Fibroblast of skin of left quadriceps (primary cell): ENCODE measurements at places on chromosomes 16 and 17.

DNA sequence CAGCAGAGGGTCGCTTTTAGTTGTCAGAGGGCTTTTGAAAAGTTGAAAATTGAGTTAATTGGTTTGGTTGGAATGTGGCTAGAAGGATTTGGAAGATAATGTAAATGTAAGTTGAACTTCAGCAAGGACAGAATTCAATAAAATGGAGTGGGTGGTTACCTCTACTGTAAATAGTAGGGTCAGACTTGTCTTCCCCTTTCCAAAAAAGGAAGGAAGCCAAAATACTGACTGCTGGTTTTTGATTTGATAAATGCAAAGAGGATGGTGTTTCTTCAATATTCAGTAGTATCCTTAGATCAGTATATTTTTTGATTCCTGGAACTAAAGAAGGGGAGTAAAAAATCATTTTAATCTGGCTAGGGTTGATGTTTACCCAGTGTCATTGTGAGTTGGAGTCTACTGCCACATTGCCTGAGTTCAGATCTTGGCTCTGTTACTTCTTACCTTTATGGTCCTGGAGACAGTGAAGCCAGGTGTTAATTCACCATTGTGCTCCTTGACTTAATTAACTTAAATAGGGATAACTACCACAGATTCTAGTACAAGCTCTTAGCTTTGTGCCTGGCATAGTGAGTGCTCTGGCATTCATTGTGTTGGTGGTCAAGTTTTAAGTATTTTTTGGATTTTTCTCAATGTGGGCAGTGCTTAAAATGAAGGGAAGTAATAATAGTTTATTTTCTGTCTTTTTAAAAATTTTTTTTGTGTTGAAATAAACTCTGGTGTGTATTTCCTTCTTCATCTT is 4.4 kb downstream of the HAPSTR1 start:
- DNase-seq = no peak

- DNase-seq = no peak
Observed at GRCh38 chr17:39603304-39604016, 4.3 kb downstream of the NEUROD2 start.

GRCh38 chr16:3183445-3184139 is 4.4 kb upstream of the OR1F1 start:
- no peak for DNase-seq

DNA sequence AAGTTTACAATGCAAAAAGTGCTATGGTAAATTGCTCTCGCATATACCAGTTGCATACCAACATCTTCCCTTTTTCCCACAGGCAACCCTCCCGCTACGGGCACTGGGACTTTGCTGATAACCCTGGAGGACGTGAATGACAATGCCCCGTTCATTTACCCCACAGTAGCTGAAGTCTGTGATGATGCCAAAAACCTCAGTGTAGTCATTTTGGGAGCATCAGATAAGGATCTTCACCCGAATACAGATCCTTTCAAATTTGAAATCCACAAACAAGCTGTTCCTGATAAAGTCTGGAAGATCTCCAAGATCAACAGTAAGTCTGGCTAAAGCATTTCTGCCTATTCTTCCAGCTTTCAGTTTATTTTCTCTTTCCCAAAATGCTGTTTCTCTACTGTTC is 27.9 kb upstream of the HSBP1 start:
- DNase-seq = peak; percentile 31

DNA sequence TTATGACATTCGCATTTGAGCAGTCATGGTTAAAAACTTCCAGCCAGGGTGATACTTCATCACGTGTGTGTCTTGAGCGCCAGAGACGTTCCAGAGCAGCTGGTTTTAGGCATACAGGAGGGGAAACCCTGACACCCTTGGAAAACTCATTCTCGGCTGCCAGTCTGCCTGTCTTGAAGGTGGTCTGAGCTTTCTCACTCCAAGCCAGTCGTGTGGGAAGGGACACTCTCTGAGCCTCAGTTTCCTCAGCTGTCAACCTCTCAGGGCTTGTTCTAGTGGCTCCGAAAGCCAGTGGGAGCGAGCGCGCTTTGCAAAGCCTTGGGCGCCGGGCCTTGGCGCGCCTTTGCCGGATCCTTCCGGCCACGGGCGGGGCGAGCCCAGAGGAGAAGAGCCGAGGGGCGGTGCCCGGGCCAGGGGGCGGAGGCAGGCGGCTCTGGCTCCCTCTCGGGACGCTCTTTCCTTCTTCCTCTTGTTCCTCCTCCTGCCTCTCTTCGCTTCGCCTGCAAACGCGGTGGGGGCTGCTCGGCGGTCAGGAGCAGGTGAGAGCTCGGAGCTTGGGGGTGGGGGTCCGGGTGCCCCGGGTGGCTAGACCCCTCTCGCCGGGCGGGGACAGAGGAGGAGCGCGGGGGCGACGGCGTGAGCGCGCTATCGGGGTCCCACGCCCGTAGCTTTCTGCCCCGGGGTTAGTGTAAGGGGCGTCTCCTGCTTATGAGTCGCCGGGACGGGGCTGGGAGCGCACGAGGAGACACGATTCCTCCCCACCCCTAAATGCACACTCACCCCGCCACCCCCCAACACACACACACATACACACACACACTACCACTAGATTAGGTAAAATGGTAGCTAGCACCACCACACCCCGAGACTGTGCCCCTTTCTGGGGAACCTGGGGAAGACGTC is at the start of gene LDAF1:
Gene LDAF1, plus strand, starts transcription at position 467 of the 903 bp plus-strand sequence. CDS start 2,509 bp downstream, outside the sequence.
- DNase-seq = peak; percentile 42

DNA sequence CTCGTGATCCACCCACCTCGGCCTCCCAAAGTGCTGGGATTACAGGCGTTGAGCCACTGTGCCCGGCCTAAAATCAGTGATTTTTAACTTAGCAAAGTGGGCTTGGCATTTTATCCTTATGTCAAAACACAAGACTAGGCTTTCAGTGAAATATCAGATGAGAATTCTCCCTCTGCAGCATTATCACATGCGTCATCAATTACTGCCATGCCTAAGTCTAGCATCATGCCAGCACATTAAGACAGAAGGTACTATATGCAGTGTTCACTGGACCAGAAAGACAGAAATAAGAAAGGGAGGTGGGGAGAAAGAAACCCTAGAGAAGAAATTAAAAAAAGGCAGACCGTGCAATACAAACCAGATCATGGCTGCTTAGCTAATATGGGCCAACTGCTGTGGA is 29.8 kb downstream of the GPATCH8 start:
- DNase-seq = no peak

DNA sequence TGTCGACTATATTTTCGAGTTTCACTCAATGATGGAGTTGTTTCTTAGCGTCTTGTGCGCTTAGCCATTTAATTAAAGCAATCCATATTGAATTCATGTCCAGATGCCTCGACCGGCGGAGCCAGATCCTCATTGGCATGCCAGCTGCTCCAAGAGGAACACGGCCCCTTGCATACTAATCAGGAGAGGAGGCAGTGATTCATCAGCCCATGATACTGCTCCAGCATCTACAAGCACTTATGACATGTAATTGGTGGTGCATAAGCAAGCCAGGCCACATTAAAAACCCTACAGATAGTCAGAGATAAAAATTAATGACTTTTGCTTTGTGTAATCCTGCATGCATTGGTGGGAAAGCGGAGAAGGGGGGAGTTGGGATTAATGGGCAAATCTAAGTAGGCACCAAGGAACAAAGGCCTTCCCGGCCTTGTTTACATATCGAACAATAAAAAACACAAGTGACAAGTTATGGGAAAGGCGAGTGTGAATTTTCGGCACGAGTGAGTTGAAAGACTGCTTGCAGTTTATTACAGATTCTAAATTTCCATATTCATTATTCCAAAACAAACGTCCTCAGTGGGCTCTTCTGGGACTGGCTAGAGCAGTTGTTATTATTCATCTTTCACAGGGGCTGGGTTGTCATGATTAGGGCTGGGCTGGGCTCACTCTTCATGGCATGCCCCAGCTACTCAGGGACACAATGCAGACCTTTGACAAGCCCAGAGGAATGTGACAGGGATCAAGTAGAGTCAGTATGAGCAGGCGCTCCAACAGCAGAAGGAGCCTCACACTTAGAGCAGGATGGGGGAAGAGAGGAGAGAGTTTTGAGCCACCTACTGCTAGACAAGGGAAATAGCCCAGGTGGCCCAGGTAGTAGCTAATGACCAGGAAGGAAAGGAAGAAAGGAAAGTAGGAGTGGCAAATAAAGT is 281.7 kb upstream of the ZFHX3 start:
- no peak for DNase-seq

DNA sequence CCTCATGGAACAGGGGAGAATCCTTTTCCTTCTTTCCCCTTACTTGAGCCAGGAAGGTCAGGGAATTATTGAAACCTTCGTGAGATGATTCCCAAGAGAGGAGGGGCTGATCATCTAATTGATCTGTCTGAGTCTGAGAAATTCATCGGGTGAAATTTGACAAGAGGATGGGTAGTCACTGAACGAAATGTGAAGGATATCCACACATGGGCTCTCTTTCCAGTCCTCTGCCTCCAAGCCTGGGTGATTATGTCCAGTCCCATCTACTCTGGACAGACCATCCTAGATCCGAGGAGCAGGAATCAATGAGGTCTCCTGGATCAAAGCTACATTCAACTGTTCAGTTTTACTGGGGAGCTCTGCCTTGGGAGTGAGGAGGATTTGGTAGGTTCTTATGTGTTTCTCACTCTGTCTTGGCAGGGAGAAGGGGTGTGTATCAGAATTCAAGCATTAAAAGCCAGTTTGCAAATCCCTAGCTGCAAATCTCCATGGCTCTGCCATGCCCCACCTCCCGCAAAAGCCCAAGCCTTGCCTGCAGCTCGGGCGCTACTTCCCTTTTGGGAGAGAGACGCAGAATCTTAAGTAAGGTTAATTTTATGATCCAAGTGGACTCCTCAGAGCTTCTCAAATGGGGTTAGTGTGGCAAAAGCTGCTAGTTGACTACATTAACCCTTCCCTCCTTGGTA is 47.1 kb upstream of the TEKT3 start:
- DNase-seq = no peak

DNA sequence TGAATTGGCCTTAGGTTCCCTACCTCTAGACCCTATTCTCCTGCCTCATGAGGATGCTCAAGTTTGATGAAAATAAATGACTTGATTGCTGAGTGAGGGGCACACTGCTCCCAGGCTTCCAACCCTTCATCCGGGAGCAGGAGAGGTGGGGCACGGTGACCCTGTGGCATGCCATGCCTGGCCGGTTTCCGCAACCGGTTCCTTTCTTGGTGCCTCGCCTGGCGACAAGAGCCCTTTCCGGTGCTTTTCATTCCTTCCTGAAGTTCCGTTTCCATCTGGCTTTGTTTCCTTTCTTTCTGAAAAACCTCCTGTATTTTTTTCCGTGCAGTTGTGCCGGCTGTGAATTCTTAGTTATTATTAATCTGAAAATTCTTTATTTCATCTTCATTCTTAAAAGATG is 27.7 kb downstream of the CRAMP1 start:
- no peak for DNase-seq

DNA sequence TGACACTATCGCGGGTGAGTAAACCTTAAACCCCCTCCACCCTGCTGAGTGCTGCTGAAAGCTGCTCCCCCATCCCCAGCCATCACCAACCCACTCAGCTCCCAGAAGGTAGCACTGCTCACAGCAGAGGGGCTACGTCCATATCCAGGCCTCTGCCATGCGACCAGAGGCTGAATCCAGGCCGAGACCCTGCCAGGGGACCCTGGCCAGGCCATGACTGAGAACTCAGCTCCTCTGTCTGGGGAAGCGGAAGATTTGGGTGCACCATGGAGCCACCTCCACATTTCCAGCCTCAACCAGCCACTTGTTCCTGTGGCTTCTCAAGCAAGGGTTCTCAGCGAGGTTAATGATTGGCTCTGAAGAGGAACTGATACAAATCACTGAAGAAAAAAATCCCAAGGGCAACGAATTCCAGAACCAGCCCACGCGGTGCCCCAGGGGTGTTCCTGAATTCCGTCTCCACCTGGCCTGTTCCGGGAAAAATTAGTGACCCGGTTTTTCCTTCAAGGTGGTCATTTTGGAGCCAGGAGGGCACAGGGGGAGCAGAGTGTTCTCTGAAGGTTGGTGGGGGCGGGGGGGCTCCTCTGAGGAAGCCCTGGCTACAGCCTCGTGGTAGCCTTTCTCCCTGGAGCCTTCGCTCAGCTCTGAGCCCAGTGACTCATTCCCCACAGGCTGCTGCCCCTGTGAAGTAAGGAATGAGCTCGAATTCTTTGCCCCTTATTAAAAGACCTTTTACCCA is 9.3 kb upstream of the SLC16A5 start:
- peak; percentile 51 for DNase-seq

GRCh38 chr17:60745544-60745943 is 67.9 kb downstream of the BCAS3 start:
- DNase-seq = no peak

GRCh38 chr16:30349675-30350074 is 5.4 kb downstream of the CD2BP2 start:
- DNase-seq = no peak

DNA sequence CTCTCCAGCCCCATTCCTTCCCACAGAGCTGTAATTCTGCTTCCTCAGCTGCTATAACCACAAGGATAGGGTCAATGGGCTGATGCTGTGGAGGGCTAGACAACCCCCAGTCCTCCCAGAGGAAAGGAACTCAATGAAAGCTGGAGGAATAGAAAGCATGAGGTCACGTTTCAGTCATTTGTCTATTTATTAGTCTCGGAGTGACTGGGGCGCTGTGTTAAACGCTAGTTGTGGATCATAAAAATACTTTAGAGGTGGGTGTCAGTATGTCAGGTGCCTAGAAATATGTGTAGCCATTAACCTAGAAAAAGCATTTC is 787 bp upstream of the CCL3L1 start:
- no peak for DNase-seq

DNA sequence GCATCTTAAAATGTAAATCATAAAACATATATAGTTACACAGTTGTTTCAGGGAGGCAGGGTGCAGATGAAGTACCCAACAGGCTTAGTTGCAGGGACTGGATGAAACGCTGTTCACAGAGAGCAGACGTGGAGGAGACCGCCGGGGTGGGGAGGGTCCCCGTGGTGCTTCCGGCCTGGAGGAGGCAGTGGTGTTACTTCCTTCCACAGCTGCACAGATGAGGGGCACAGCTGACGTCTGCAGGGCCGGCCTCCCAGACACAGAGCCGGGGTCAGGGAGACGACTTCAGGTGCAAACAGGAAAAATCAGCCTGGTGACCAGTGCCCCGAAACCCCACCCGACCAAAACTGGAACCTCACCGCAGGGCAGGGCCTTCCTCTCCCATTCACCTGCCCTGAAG is 17.1 kb downstream of the SPIRE2 start:
- no peak for DNase-seq

DNA sequence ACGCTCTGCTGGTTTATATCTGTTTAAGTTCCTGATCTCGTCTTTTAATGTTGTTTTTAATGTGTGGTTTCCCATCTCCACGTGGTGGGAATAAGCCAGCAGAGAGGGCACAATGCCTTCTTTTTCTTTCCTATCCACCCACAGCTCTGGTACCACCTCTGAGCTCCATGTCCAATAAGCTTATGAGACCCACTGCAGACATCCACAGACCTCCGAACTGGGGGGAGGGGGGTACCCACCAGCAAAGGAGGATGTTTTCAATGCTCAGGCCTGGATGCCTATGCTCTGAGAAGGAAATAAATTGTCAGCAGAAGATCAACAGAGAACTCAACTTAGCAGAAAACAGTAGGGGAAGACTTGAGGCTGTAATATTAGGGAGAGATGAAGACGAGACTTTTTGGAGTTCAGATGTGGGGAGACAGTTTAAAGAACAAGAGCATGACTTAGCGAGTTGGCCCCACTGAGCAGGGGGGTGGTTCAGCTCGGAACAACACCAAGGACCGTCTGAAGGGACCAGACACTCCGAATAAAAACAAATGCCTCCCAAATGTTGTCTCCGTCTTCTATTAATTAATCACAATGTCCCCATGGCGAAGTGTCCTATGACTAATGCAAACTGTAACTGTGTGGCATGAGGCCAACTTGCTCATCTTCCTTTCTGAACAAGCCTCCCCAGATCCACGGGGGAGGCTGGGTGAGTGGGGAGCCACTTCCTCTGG is 62.7 kb downstream of the GAS7 start:
- DNase-seq = peak; percentile 58
